Amniotic epithelial cell (primary cell): ENCODE measurements at places on chromosomes 2 and 18.
A peak's percentile ranks its signal among the peaks of the same experiment; 100 is the strongest.

DNA sequence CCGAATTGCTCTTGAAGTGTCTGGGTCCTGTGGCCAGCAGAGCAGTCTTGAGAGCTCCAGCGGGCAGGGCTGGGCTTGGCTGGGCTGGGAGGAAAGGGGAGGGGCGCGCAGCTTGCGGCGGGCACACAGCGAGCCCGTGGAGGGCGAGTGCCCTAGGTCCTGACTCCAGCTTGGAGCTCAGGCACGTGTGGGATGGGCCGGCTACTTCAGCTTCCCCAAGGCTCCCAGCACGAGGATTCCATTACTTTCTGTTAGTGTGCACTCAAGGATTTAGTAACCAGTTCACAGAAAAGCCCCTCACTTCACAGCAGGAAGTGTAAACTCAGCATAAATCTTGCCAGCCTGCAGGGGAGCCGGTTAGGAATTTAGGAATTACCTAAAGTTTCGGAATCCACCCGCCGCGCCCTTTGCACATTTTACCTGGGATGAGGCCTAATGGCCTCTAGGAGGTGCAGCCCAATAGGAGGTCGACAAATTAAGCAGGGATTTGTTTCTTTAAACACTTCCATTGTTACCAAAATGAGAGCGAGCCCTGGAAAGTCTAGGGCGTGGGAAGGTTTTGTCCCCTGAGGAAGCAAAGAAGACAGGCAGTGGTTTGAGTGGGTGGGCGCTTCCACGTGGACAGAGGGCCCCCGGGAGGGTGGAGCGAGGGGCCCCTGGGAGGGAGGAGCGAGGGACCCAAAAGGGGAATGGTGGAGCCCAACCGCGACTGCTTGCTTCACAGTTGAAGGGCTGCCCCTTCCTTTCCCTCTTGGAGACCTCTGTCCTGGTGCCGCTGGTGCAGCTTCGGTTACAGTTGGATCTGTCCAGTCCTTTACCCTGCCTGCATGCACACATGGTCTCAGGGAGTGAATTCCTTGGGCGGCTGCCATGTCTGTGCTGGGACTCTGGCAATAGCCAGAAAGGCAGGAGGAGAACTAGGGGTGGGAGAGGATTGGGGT, 93.3 kb downstream of the CTAGE1 start:
- DNase-seq, result peak; percentile 74

GRCh38 chr18:70672581-70672980, 383.7 kb downstream of the SOCS6 start:
- no peak for DNase-seq

- no peak for DNase-seq
Measured at GRCh38 chr2:64819774-64820688, 166.3 kb upstream of the SERTAD2 start.

DNA sequence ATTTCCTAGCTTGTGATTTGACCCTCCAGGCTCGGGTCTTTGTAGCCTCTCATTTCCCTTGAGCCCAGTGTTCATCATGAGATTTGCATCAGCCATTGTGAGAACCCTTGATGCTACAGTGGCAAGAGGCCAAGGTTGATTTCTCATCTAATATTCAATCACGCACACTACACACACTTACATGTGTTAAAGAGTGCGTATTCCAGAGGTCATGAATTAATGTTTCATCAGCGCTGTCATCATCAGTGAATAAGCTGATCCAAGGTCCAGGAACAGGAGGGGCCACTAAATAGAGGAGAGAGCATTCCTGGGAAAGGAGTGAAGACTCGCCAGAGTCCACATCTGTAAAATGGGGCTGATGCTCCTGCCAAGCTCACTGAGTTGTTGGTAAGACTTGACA, 276.1 kb upstream of the SIX2 start:
- DNase-seq, result no peak

DNA sequence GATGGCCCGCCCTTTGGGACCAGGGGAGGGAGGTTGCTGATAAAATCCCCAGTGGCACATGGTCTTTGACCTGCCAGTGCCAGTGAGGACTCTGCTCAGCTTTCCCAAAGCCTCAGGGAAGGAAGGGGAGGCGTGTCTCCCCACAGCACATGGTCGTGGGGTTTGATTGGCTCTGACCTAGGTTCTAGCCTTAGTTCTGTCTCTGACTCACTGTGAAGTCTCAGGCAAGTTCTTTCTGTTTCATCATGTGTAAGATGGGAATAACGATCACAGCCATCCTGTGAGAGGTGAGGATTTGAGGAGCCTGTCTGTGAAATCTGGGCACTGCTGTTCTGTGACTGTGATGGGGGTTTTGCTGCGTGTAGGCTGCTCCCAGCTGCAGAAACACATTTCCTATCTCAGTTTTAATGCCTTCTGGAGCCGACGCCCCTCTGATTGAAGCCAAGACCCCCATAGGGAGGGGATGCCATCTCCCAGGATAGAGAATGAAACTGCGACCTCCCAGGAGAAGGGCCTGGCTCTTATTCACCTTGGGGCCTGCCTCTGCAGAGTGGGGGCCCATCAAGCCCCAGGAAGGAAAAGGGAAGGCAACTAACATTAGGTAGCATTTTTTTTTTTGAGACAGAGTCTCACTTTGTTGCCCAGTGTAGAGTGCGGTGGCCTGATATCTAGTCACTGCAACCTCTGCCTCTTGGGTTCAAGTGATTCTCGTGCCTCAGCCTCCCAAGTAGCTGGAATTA, 84.0 kb downstream of the DDX1 start:
- peak; percentile 70 for DNase-seq

GRCh38 chr2:28469947-28470535, 25.8 kb upstream of the PLB1 start:
- no peak for DNase-seq

DNA sequence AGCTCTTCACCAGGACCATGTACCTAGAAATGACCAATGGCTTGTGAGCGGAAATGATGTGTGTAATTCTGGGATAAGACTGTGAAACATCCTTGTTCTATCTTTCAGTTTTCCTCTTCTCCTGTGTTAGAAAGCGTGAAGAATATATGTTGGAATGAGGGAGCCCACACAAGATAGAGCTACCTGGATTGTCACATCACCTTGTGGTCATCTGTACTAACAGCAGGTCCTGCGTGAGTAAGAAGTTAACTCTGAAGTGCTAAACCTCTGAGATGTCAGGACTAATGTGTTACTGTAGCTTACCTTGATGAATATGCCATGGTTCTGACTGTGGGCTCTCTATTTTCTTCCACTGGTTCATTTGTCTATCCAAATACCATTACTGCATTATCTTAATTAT, 75.6 kb downstream of the FASTKD2 start:
- DNase-seq, result no peak

DNA sequence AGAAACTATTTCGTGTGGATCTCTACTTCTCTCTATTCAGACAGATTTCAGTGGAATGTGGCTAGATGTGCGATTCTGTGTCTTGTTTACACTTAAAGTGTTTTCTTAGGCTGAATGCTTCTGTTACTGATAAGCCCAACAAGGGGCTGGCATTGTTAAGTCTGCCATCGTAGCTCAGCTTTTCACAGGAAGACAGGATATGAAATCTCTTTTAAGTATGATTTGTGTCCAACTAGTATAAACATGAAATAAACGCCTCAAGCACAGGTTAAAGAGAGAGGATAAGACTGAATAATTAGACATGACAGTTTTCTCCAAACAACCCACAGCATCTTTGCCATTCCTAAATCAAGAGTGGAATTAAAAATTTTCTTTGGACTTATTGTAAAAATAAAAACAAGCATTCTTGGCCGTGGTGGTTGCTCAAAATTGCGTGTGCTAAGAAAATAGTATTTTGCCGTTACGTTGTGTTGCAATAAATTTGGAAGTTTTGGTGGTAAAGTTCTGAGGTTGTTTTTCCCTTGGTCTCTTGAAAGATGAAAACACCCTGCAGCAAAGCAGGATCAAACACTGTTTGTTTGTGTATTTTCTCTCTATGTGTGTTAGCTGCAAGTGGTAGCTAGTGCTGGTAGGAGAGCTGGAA, 1.0 kb downstream of the VIT start:
- DNase-seq, result peak; percentile 47

DNA sequence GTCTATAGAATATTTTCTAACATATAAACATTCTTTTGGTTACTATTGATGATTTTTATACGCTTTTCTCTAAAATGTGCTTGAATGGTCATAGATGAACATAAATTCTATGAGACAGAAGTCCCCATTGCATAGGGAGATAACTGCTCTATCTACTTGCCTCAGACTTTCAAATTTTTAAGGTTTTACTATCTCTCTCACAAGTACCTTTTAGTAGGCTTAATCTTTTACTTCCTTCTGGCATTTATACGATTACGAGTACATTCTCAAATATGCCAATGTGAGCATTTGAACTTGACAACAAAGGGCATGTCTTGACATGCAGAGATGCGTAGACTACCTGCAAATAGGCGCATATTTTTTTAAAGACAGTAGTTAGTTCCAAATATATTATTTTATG, 935.9 kb upstream of the LRATD1 start:
- DNase-seq, result no peak
